ENCODE measurements at places on chromosomes 6 and 20.

GRCh38 chr20:38227420-38228360, 32.8 kb downstream of the KIAA1755 start:
- DNase-seq: no peak

DNA sequence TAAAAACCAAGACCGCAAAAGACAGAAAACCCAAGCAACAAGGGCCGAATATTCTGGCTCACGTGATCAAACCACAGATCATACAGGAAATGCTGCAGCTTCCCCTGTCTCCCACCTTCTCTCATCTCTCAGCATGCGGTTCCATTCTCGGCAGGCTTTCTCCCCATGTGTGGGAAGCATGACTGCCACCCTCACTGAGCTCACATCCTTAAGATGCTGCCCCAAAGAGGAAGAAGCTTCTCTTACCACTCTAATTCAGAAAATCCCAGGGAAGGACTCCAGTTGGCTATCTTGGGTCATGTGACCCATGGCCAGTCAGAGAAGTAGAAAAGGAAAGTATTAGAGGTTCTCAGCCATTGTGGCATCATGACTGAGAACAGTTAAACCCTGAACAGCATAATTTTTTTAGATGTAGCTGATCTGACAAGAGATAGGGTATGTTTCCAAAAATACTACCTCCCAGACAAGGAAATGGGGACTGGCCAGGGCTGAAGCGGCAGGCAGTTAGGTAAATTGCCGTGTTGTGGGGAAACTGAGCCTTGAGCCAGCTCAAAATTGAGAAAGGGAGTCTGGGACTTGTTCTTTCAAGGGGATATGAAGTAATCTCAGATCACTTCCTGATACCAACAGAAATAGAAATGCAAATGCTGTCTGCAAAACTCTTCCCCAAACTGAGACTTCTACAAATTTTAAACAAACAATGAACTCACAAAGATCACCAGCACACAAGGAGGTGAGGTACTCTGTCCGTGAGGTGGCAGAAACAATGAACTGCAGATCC, 37.1 kb upstream of the GRM4 start:
- DNase-seq: no peak

DNA sequence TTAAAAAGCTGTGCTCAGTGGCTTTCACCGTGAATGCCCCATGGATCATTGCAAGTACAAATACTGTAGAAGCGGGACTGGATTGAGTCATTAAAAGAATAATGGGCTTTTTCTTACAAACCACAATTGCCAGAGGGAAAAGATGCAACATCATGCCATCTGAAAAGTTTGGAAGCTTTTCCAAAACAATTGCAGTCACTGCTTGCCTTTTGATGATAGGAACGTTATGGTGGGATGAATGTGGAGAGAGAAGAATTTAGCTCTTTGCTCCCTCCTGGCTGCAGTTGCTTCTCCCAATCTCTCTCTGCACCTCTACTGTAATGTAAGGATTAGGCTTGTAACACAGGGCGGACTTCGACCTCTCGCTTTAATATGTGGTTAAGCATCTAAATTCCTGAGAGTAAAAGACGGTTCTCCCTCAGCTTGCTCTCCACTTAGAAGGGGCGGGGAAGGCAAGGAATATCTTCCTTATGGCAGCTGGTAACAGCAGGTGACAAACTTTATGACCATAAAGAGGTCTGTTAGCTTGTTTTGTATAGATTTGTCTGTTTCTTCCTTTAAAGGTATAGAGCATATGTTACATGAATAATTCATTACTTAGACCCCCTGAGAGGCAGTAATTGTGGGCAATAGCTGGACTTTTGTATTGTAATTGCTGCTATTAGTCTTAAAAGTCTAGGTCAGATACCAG, 376.1 kb downstream of the UTRN start:
- peak; percentile 97 for DNase-seq

GRCh38 chr6:162438980-162439379, 288.6 kb downstream of the PRKN start:
- no peak for DNase-seq

- peak; percentile 92 for DNase-seq
Observed at GRCh38 chr6:15524861-15525401, 137.9 kb downstream of the DTNBP1 start.

- no peak for DNase-seq
Observed at GRCh38 chr6:160945516-160946177, 45.9 kb upstream of the MAP3K4 start.

GRCh38 chr6:161486361-161487216, 212.7 kb upstream of the AGPAT4 start:
- no peak for DNase-seq

- no peak for DNase-seq
Observed at GRCh38 chr6:114824409-114824808, 481.6 kb upstream of the HS3ST5 start.

DNA sequence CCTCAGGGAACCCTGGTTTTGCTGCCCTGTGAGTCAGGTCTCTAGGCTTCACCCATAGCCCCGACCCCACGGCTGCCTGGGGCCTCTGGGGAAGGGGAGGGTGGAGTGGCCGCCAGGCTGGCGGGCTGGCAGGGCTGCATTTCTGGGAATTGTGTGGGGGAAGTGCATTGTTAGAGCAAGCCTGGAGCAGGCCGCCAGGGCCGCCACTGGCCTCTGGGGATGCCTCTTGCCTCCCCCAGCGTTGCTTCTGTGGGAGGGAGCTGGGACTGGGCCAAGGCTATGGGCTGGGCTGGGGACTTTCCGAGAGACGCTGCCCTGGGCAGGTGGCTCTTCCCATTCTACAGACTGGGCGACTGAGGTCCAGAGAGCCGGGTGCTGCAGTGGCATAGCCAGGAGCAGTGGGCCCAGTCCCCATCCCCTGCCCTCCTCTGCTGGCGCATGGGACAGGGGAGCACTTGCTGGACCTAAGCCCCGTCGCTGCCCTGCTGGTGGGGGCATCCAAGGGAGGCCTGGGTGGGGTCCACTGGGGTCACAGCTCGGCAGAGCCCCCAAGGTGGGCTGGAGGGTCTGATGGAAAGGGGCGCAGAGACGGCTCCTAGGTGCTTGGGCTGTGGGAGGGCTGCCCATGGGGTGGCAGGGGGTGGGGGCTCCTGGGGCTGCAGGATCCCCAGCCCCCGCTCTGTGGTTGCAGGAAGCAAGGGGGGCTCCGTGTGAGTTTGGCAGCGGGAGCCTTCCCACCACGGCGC, 6.6 kb upstream of the SOX18 start:
- DNase-seq: no peak

DNA sequence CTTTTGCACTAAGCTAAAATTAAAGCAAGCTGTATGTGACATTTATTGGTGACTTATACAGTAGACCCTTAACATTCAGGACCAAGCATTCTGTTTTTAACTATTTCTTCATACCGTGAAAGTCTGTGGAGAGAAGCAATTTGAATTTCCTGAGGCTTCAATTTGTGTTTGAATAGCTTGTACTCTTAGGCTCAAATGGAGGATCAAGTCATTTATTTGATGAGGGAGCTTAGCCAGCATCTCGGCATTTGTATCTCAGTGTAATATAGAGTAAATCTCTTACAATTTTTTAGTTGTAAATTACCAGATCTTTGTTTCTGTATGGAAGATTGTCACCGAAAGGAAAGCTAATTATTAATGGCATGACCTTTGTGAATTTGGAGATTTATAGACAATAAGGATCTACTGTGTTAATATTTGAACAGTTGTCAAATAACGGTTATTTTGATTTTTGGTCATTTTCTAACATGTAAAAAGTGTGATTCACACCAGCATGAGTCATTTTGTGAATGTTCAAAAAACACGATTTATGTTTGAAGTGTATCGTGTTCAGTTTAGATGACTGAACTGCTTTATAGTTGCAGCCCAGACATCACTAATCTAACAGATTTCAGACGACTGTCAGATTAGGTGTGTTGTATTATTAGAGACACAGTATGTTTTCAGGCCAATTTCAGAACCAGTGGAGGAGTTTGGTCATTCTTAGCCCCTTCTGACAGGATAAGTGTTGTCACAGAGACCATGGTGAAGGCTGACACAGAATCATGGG, 332.9 kb downstream of the CDKAL1 start:
- DNase-seq: no peak

- DNase-seq: no peak
Observed at GRCh38 chr20:24827603-24828295, 121.3 kb upstream of the CST7 start.

DNA sequence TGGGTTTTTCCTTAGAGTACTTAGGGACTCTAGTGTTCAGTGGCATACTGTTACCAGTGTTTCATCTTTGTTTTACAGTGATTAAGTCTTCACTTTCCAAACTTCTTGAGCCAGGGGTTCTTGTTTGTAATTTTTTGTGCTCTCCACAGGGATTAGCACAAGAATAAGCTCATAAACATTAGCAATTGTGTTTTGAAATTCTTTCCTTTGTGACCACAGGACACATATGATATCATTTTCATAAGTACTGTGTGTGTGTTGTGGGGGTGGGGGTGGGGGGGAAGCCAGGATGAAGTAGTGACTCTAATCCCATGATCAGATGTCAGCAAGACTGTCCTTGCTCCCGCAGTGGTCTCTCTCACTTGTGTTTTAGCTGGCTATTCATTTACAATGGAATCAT, 101.5 kb upstream of the SCP2D1 start:
- peak; percentile 54 for DNase-seq

- DNase-seq: no peak
Observed at GRCh38 chr6:138113588-138114210, 6.5 kb upstream of the PERP start.

- peak; percentile 66 for DNase-seq
Observed at GRCh38 chr20:39004508-39004907, 42.4 kb downstream of the DHX35 start.

DNA sequence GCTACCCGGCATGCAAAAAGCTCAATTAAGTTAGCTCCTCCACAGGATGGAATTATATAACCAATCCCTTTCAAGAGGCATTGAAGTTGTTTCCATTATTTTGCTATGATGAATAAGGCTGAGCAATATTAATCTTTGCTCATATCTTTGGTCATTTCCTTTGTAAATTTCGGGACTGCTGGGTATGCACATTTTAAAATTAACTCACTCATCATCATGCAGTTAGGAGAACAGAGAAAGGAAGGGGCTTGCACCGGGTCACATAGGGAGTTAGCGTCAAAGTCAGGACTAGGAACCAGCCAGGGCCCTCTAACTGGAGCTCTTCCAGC, 430 bp upstream of the FAM110A start:
- DNase-seq: no peak

DNA sequence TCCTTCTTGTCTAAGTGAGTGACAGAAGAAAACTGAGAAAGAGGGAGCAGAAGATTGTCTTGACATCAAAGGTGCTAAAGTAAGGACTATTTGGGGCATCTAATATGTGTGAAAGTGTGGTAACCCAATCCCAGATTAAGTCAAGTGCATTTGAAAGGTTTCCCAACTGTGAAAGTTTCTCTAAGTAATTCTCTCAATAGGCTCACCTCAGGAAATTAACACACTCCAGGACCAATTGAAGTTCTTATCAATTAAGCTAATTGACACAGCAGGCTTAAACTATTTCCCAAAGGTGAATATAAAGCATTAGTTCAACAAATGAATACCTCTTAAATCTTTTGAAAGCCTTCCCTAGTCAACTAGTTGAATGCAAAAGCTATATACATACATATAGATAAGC, 212.8 kb upstream of the FUT9 start:
- DNase-seq: peak; percentile 56

GRCh38 chr20:47799116-47799715, 13.9 kb upstream of the SULF2 start:
- no peak for DNase-seq

DNA sequence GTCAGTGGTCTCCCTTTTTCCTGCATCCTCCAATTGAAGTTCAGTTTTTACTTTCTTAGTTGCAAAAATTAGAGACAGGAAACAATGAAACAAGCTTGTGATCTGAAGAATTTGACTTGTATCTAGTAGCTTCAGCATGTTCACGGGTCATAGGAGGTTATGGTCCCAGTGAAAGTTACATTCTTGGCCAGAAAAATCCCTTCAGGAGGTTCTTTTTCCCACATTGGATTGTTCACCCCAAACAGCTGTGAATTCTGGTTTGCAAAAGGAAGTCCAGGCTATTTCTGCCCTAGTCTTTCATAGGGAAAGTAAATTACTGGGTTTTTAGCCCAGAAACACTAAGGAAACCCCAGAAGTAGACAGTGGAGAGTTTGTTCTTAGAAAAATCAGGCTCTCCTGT, 8.1 kb downstream of the ANKS1A start:
- DNase-seq: no peak

DNA sequence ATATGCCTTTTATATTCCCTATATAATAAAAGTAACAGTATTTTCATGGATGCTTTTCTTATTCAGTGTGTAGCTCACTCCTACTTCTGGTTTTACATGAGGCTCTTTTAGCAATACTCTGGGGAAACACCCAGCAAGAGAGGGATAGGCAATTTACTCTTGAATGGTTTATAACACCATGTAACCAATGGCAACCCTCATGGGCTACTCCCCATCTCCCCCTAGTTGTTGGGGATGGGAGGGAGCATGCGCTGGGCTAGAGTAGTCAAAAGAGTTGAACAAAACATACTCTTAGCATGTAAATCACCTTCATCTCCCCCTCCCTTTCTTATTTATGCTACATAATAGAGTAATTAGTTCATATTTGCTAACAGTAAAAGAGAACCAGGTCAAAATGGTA, 140.1 kb upstream of the LRFN2 start:
- DNase-seq: no peak

DNA sequence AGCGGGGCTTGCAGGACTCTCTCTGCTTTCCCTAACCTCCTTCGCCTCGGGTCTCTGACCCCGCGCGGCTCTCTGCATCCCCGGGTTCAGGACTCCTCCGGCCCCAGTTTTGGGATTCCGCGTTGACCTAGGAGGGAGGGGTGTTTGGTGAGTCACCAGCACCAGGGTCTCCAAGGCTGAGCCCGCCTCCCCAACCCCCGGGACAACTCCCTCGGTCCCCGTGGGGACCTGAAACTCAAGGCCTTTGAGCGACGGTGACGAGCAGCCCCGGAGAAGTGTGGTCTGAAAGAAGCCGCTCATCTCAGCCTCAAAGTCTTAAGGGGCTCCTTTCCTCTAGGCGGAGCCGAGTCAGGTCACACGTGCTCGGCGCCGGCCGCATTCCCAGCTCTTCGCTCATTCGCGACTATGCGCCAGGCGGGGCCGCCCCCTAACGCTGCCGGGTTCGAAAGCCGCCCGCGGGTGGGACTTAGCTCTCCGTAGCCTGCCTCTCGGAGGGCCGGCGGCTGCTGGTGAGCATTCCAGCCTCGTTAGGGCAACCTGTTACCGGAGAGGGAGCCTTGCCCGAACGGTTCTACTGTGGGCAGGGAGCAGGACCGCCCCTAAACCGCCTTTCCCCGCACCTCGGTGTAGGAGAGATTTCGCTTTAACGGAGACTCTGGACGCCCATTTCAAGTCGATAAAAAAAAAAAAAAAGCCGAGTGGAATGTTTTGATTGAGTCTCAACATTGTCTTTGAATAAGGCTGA, 3.0 kb upstream of the PRDM13 start:
- DNase-seq: peak; percentile 83

DNA sequence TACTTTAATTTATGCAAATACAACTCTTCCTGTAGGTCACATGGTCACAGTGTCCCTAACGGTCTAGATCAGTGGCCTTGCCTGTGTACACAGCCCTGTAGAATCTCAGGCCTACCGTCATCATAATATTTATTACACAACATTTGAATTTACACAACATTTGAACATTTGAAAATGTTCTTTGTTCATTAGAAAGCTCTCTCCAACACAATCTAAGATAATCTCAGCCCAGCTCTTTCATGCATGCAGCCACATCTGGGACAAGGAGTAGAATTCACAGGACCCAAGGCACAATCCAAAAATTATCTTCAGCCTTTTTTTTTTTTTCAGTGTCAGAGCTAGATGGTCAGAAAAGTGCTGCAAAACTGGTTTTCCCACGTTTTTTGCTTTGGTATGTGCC, 892.8 kb downstream of the TFAP2A start:
- DNase-seq: no peak

GRCh38 chr6:25165800-25166199, 113.4 kb upstream of the CARMIL1 start:
- DNase-seq: no peak

GRCh38 chr6:1322696-1323219, 10.9 kb downstream of the FOXQ1 start:
- DNase-seq: no peak

Data from NCI-H524 (cell line).